ENCODE measurements at places on chromosomes 4 and X. TPM values are rescaled to one million over a fixed set of nuclear protein-coding genes. Genes with fewer than 3 reads are reported as not detected.
A peak's percentile ranks its signal among the peaks of the same experiment; 100 is the strongest.

Gene F11
- 100 TPM for polyA plus RNA-seq

Gene AREG
- 0.71 TPM for polyA plus RNA-seq

Gene COL25A1
- 0.61 TPM for polyA plus RNA-seq

Gene OCRL
- polyA plus RNA-seq = 3.1 TPM

Gene REPS2
- 3.5 TPM for polyA plus RNA-seq

Gene PPEF1
- polyA plus RNA-seq = not detected

Gene SH3TC1
- 22.8 TPM for polyA plus RNA-seq

Gene GPR34
- 1.7 TPM for polyA plus RNA-seq

DNA sequence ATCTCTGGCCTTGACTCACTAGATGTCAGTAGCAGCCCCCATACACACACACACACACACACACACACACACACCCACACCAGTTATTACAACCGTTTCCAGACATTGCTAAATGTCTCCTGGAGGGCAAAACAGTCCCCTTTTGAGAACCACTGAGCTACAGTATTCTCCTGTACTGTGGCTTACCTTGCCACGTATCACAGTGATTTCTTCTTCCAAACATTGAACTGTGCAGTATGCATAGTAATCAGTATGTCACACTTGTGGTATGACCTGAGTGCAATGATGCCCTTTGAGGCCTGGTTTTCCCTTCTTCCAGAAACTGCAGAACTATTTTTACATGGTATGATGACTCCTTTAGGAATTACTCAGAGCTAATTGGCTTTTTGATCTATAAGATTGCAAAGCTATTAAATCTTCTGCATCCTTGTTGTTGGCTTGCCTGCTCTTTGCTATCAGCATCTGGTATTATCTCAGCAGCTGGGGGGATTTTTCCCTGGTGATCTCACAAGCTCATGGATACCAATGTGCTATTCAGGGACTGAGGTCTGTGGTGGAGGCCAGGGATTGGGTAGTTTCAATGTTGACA is 3.6 kb upstream of the THOC2 start:
- no peak for DNase-seq

DNA sequence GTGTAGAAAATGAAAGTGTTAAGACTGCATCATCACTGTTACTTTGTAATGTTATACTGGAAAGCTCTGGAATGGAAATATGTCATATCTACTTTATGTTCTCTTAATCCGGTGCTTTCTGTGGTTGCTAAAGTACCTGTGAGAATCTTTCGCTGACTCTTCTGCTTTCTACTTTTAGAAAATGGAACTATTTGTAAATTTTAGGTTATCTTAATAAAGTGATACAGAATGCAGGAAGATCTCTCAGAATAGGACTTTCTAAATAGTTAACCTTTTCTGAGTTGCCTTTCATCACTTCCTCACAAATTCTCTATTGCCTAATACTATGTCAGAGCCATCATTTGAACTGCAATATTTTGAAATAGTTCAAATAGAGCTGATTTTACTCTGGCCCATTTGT is 69.3 kb downstream of the BMP2K start:
- no peak for DNase-seq

GRCh38 chr4:143623896-143624295 is 76.6 kb downstream of the FREM3 start:
- no peak for DNase-seq

GRCh38 chr4:10575414-10575813 is 109.2 kb downstream of the CLNK start:
- DNase-seq = no peak

- peak; percentile 86 for DNase-seq
These were observed 36.9 kb upstream of the SYTL4 start for GRCh38 chrX:100768679-100769338.

DNA sequence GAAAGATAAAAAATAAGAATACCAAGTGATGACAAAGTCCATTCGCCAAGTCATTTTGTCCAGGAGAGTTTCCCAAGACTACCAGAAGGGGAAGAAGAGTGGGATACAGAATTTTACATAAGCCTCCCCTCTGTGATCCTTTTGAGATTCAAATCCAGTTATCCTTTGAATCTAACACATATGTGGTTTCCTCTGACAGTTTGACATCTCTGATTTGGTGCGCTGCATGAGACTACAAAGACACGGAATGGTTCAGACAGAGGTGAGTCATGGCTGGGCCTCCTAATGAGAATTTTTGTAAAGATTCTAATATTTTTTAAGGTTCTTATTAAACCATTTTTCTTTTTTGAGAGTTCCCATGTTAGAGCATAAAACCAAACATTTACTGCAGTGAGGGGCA is 38.3 kb downstream of the SLC10A6 start:
- no peak for DNase-seq

GRCh38 chr4:123972031-123972430 is 575.4 kb downstream of the SPRY1 start:
- DNase-seq = no peak

- no peak for DNase-seq
These were observed 134.2 kb downstream of the EIF4E start for GRCh38 chr4:98794565-98795205.

GRCh38 chr4:98560321-98560720 is 98.1 kb downstream of the TSPAN5 start:
- no peak for DNase-seq

GRCh38 chrX:56228914-56229313 is 3.2 kb upstream of the KLF8 start:
- DNase-seq = no peak

- peak; percentile 82 for DNase-seq
These were observed 1.7 kb upstream of the FGFRL1 start for GRCh38 chr4:1009542-1010394.

DNA sequence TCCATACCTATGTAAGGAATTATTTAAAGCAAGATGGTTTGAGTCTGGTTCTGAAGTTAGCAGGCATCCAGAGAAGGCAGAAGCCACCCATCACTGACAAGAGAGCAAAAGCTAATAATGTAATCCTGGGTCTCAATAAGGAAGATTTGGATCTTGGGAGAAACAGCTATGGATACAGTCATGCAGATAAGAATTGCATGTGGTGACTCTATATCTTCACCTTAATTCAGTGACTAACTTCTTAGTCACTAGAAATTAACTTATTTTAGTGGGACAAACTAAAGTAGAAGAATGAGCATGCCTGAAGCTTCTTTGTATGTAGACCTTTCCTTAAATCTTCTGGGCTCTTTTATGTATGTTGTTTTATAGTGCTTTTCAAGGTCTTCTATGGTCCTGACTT is 66.6 kb downstream of the ATP10D start:
- no peak for DNase-seq

DNA sequence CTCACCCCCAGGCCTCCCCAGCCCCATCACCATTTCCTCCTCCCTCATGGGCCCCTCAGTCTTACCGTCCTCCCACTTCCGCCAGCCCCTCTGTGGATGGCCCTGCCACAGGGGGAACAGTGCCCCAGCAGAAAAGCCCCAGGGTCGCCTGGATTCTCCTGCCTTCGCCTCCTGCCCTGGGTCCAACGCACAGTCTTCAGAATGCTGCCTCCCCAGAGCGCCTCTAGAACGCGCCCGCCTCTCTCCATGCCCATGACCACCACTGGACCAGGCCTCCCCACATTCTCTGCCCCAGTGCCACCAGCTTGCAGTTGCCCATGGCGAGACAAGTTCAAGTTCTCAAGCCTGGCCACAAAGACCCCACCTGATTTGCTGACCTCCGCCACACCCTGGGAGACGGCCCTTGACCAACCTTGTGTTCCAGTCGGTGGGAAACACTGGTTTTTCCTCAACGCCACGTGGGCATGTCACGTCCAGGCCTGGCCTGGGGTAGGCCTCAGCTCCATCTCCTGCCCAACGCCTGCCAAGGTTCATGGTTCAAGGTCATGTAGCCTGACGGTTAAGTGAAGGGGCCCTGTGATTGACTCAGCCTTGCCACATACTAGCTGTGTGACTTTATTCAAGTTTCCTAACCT is 634 bp upstream of the PLXNB3 start:
- DNase-seq = no peak

DNA sequence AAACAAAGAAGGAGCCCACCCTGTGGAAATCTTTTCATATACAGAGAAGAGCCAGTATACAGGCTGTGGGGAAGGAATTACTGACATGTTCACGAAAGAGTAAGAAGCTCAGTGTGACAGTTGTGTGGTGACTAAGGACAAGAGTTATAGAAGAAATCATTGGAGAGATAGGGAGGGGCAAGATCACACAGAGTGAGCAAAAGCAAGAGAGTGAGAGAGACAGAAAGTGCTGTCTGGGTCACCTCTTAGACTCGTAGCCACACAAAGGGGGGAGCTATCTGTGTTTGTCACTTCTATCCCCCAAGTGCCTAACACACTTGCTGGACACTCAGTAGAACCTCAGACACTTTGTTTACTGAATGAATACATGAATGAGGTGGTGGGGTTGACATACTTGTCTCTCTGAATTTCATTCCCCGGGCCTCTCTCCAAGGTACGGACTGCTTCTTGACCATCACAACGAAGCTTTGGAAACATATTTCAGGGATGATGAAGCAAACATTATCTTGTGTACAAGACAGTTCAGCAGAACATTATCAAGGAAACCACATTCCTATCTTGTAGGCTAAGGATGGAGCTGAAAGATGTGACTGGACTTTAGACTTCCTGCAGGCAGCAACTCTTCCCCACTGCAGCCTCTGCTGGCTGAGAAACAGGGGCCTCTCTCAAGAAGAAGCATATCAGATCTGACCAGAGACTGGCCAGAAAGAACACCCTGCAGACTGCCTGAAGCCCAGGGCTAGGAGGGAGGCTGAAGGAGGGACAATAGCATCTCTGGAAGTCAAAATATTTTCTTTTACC is 168.2 kb downstream of the AMELX start:
- no peak for DNase-seq
